Ammon's horn (tissue), 1 donor: ENCODE measurements at places on chromosomes 16 and 17.

- no peak for DNase-seq
Observed at GRCh38 chr17:45046537-45047125, 4.8 kb downstream of the DCAKD start.

DNA sequence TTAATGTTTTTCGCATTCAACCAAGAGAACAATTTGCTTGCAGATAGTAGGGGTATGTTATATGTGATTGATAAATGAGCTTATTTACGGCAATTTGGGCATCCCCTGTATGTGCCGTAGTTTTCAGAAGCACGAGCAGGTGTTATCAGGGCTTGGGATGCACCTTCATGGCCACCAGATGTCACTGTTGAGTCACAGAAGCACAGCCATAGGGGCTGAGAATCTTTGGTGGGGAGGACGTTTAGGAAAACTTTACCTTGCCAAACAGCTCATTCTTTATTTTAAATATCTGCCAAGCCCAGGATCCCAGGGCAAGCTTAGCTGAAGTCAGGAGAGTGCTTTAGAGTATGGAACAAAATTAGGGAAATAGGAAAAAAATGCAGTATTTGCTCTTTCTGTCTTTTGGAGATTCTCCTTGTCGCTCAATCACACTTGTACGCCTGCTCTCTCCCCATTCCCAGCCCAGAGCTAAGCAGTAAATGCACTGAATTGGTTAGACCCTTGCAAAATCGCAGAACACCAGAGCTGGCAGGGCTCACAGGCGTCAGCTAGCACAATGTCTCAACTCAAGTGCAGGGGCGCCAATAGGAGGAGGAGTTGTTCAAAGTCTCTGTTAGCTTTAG is 93.6 kb upstream of the MPHOSPH6 start:
- peak; percentile 89 for DNase-seq

GRCh38 chr17:78263063-78263735 is 31.8 kb downstream of the TMEM235 start:
- no peak for DNase-seq

DNA sequence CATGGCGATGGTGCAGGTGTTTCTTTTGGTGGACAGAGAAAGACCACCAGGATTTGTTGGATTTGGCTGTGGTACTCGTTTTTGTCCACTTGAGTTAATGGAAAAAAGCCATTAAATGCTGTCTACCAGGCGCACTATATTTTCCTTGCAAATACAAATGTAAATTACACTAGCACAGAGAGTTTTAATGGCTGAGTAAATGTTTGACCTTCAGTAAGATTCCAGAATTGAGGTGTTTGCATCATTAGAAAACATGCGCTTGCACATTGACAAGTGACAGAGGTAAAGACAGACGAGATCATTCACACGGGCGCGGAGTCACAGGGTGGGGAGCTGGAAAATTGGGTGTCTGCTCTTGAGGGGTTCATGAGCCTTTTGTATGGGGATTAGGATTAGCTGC is 53.5 kb upstream of the AKTIP start:
- no peak for DNase-seq

GRCh38 chr16:11994143-11995119 is 17.9 kb downstream of the SNX29 start:
- DNase-seq = peak; percentile 87

DNA sequence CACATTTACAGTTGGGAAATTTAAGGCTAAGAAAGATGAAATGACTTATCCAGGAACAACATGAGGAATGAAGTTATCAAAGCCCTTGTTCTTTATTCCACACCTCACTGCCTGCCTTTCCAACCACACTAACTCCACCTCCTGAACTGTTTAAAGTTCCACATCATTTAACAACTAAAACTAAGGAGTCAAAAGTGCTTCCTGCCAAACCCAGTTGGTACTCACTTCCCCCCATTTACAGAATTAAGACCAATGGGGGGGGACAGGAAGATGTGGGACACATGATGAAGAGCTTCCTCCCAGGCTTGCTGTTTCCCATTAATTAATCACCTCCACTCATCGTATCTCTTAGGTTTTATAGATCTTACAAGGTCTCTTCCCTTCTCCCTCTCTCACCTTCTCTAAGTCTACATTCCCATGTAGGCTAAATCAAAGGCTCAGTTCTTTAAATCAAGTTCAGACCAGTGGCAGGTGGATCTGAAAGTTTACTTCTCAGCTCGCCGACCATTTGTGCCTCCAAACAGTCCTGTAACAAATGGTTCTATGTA is 19.2 kb upstream of the TMEM101 start:
- DNase-seq = no peak

DNA sequence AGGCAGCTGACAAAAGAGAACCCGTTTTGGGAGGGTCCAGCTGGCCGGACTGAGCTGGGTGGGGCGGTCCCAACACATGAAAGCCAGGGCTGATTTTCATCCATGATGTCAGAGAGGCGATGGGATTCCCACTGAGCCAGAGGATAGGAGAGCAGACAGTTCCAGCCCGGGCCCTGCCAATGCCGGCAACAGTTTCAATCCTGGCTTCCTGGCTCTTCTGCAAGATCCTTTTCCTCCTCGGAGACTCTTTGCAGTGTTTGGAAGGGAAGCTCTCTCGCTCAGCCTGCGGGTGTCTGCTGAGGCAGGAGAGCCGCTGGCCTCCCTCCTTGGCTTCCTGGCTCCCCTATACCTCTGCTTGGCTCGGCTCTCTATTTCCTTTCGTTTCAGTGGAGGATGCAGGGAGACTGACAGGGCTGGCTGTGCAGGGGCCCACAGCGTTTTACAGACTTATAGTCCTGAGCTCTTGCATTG is 145.5 kb upstream of the SOX9 start:
- DNase-seq = peak; percentile 29

DNA sequence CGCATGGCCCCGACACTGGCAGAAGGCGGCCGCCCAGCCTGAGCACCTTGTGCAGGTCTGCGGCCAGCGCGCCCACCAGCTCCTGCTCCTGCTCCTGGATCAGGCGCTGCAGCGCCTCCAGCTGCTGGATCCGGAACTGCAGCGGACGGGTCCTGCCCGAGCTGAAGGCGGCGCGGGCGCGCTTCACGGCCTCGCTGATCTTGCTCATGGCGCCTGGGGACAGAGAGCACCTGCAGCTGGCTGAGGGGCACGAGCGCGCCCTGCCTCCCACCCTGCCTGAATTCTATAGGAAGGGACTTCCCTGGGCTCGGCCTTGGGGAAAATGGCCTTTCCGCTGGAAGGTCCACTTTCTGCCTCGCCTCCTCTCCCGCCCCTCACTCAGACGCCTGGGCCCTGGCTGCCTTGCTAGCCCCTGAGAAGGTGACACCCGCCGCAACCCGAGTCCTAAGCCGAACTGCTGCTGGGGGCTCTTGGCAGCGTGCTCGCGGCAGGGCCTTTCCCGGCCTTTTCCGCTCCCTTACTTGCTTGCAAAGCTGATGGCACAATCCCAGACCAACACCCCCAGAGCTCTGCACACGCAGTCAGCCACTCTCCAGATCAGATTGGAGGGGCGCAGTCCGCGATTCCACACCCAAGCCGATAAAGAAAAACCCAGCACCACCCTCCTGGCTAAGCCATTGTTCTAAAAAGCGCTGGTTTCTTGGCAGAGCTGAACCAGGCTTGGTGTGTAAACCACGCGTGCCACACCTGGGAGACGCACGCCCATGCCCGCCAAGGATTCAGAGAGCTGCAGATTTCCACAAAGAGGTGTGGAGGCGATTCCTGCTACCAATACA is 3.0 kb downstream of the ALDH3A1 start:
- DNase-seq = peak; percentile 91

- no peak for DNase-seq
Observed at GRCh38 chr17:1192911-1193699, 13.3 kb upstream of the ABR start.

DNA sequence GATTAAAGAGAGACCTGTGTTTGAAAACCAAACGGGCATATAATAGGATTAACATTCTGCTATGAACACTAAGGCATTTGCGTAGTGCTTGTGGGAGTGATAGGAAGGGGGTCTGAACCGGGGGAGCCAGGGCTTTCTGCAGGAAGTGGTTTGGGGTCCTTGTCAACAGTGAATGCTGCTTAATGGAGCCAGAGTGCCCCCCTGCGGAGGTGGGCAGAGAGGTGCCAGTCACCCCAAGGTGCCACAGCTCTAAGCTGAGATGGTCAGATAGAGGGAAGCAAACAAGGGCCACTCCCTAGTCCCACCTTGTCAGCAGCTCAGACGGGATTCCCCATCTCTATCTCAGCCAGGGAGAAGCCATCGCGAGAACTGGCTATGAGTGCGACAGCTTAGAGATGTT is 17.7 kb downstream of the NAA60 start:
- DNase-seq = no peak

- no peak for DNase-seq
Observed at GRCh38 chr16:27550582-27550920, 607 bp downstream of the KATNIP start.

- DNase-seq = no peak
Observed at GRCh38 chr16:9437115-9437514, 345.7 kb downstream of the HAPSTR1 start.

GRCh38 chr16:23337836-23338550 is 35.9 kb downstream of the SCNN1B start:
- DNase-seq = no peak
